ENCODE measurements at places on chromosomes 7 and 10. TPM values are rescaled to one million over a fixed set of nuclear protein-coding genes. Genes with fewer than 3 reads are reported as not detected.

The RASA4B gene
- 33.8 TPM for total RNA-seq

The FOXP2 gene
- 10.5 TPM for total RNA-seq

The NPFFR1 gene
- total RNA-seq: not detected

DNA sequence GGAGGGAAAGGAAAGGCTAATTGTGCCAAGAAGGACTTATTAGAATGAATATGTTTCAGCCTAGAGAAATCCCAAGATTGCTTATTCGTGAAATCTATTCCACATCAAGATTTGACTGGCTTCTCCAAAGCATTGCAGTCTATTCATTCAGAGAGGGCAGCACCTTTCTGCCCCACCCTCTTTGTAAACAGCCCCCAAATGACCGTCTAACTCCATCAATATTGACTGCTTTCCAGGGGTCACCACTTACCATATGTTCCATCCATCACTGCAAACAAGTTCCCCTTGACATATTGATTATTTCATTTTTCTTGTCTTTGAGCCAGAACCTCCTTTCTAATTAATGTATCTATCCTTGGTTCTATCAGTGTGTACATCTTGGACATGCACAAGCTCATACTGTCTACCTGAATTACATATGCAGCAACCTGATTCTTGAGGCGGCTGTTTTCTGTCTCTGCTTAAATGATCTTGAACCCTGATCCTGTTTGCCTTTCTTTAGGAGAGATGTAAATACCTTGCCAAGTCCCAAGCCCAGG is 44.2 kb upstream of the PTER start:
- no peaks in the 10 kb centered on the region for H3K4me1 ChIP-seq
- no peak overlapping the region for H3K27ac ChIP-seq
- no peak overlapping the region for H3K4me3 ChIP-seq
- H3K27me3 ChIP-seq: no peaks in the 10 kb centered on the region
- no peak for DNase-seq

DNA sequence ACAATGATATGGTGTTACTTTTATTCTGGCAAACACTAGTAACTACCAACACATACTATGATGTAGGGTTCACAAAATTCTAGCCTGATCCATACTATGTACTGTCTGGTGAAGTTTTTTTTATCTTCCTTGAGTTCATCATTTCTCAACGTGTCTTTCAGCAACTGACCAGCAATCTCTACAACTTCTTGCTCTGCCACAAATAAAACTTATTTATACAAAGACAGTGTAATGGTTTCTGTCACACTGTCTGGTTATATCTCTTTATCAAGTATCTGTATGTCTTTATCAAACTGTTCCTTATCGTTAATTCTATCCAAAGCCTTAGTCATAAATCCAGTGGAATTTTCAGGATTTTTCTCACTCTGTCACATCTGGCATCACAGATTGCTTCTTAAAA is 69.7 kb downstream of the CUL2 start:
- no peaks in the 10 kb centered on the region for H3K4me1 ChIP-seq
- H3K4me3 ChIP-seq: no peak overlapping the region
- H3K27me3 ChIP-seq: no peaks in the 10 kb centered on the region
- DNase-seq: no peak

- no peaks in the 10 kb centered on the region for H3K27me3 ChIP-seq
- no peak overlapping the region for H3K27ac ChIP-seq
- no peak for DNase-seq
- H3K36me3 ChIP-seq: no peaks in the 10 kb centered on the region
- H3K4me3 ChIP-seq: no peak overlapping the region
- no peaks in the 10 kb centered on the region for H3K4me1 ChIP-seq
Measured at GRCh38 chr10:74500026-74500704, 326.2 kb upstream of the KAT6B start.

- no peak overlapping the region for H3K4me3 ChIP-seq
- no peaks in the 10 kb centered on the region for H3K27me3 ChIP-seq
- DNase-seq: no peak
- H3K4me1 ChIP-seq: peaks cover 4% of the 10 kb centered on the region
- H3K27ac ChIP-seq: no peak overlapping the region
- no peaks in the 10 kb centered on the region for H3K36me3 ChIP-seq
Measured at GRCh38 chr10:5555021-5555510, 30.3 kb downstream of the CALML3 start.

DNA sequence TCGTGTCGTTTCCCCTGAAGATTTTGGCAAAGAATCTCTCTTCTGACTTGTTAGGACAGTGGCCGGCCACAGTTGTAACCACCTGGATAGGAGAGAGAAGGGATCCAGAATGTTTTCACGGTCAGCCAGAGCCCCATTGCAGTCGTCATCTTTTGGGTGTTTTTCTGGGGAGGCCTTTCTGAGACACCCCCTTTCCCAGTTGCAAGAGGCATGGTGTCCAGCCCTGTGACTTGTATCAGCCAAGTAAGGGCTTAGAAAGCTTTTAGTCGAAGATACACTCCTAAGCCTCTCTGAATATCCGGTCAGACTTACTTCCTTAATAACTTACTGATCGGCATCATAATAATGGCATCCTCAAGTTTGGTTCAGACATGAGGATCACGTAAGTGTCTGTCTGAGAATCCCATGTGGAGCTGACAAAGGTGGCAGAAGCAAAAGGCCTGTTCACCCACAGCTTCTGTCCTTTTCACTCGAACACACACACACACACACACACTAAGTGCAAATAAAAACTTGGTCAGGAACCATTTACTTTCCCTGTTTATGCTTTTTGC is 435.7 kb upstream of the GALNT17 start:
- peaks cover 3% of the 10 kb centered on the region for H3K4me1 ChIP-seq
- no peak overlapping the region for H3K4me3 ChIP-seq
- no peak for DNase-seq
- no peaks in the 10 kb centered on the region for H3K36me3 ChIP-seq
- H3K27ac ChIP-seq: no peak overlapping the region
- H3K27me3 ChIP-seq: no peaks in the 10 kb centered on the region

DNA sequence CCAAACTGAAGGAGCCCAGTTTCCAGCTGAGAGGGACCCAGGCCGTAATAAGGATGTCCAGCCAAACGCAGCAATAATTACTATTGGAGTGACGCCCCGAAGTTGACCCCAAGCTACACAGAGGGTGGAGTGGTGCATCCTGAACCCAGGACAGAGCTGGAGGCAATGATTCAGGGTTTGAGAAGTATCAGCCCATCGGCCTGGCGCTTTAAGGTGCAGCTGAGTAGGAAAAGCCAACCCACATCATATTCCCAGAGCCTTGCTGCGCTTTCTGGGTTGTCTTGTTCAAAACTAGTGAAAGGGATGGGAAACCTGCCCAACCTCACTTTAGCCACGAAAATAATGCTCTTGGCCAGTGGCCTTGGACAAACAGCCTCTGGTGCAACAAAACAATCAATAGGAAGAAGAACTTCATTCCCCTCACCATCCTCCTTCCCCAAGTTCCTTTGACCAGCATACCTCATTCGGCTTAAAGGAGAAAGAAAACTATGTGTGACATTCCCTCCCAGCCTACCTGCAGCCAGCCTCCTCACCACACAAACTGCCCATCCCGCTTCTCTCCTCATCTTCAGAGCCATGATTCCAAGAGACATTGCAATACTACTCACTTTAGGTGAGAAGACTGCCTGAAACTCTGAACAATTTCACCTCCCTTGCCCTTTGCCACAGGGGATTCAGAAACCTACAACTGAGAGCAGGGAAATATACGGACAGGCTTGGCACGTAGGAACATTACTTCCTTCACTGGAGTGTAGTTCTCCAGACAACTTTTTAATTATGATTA is 217.2 kb upstream of the MKLN1 start:
- H3K4me3 ChIP-seq: peak overlapping the region; percentile 66
- H3K27me3 ChIP-seq: no peaks in the 10 kb centered on the region
- H3K4me1 ChIP-seq: no peaks in the 10 kb centered on the region
- DNase-seq: no peak

DNA sequence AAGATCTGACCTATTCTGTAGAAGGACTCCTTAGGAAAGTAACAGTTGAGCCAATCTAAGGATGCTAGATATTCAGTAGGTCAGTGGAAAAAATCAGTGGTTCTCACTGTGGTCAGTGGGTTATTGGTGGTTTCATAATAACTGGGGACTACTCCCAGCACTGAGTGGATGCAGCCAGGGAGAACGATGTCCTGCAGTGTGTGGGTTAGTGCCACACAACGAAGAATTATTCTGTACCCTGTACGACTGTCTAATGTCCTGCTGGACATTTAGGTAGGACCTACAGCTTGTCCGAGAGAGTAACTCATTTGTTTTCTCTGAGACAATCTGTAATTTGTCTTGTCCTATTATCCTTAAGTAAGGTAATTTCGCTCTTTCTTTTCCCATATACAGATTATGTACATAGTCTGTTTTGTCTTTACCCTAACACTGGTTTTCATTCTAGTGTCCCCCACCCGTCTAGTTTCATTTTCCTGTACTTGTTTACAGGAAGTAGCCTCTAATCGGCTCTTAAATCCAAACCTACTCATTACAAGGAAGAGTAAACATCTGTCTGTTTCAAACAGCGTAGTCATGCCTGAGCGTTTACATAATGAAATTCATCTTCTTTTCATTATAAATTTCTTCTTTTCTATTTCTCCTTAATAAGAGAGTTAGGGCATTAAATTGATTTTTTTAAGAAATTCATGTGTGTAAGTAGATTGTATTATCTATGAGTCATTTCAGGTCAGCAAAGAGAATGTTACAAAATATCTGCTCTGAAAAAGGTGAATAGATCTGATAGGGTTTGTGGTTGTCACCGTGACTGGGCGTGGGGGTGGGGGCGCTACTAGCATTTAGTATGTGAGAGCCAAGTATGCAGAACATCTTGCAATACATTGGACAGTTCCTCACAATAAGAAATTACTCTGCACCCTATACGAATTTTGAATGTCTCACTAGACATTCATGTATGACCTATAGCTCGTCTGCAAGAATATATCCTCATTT is 8.3 kb upstream of the ZC3HAV1L start:
- no peak overlapping the region for H3K4me3 ChIP-seq
- DNase-seq: no peak
- H3K4me1 ChIP-seq: no peaks in the 10 kb centered on the region

DNA sequence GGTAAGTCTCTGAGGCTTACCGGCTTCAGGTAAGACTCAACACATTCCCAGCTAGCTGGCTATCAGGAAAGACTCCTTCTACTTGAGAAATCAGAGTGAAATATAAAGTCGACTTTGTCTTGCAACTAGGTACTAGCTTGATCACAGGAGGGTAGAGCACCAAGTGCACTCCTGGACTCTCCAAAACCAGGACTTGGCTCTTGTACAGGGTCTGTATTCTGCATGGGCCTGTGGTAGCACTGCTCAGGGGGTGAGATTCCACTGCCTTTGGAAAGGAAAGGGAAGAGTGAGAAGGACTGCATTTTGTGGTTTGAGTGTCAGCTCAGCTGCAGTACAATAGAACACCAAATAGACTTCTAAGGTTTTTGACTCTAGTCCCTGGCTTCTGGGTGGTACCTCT is 19.4 kb downstream of the CYP2C8 start:
- no peaks in the 10 kb centered on the region for H3K4me1 ChIP-seq
- DNase-seq: no peak
- no peaks in the 10 kb centered on the region for H3K27me3 ChIP-seq
- H3K27ac ChIP-seq: no peak overlapping the region
- no peaks in the 10 kb centered on the region for H3K36me3 ChIP-seq

DNA sequence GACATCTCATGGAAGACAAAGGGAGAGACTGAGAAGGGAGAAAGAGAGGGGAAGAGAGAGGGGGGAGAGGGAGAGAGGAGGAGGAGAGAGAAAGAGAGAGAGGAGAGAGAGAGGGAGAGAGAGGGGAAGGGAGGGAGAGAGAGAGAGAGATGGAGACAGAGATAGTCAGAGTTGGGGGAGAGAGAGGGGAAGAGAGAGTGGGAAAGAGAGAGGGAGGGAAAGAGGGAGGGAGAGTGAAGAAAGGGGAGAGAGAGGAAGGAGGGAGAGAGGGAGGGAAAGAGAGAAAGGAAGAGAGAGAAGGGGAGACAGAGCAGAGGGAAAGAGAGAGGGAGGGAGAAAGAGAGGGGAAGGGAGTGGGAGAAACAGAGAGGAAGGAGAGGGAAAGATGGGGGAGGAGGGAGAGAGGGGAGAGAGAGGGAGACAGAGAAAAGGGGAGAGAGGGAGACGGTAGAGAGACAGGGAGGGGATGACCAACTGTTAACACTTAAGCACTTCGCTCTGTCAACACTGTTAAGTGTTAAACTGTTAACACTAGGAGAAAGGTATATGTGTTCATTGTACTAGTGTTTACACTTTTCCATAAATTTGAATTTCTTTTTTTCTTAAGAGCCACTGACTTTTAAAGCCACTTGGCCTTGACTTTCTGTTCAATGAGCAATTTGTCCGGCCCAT is 21.8 kb upstream of the SDK1 start:
- H3K27ac ChIP-seq: no peak overlapping the region
- no peaks in the 10 kb centered on the region for H3K27me3 ChIP-seq
- DNase-seq: no peak
- no peak overlapping the region for H3K4me3 ChIP-seq
